ENCODE measurements at places on chromosomes 12 and 14. TPM values are rescaled to one million over a fixed set of nuclear protein-coding genes. Genes with fewer than 3 reads are reported as not detected.

Gene DEPDC4
- total RNA-seq, result not detected

Gene HOXC10
- total RNA-seq, result 1.7 TPM

Gene CDCA3
- total RNA-seq, result 0.39 TPM

Gene PPP1R12A
- total RNA-seq, result 137 TPM

Gene GYS2
- total RNA-seq, result 0.39 TPM

Gene TMEM119
- total RNA-seq, result 38.3 TPM

Gene SBNO1
- 20.3 TPM for total RNA-seq

Gene KRT79
- total RNA-seq, result 3.9 TPM

Gene ANO2
- 22.0 TPM for total RNA-seq

Gene OR6C74
- not detected for total RNA-seq

Gene CBLN3
- total RNA-seq, result 3.3 TPM

Gene ATL1
- total RNA-seq, result 20.6 TPM

Gene OTX2
- total RNA-seq, result not detected

Gene ISM2
- not detected for total RNA-seq

Gene RNF212B
- not detected for total RNA-seq

Gene DIO3
- 19.5 TPM for total RNA-seq

Gene RCOR1
- 6.3 TPM for total RNA-seq

Gene RFX4
- total RNA-seq, result not detected

Gene CLEC7A
- total RNA-seq, result 6.5 TPM

Gene RPS6KL1
- total RNA-seq, result 4.2 TPM

Gene AMHR2
- total RNA-seq, result not detected

Gene CFAP73
- not detected for total RNA-seq

Gene LRRC74A
- total RNA-seq, result not detected

Gene PROX2
- total RNA-seq, result not detected

Gene ERGIC2
- total RNA-seq, result 41.1 TPM

Gene PTPRO
- 5.1 TPM for total RNA-seq

Gene GCH1
- total RNA-seq, result 13.2 TPM

Gene GPR68
- 4.1 TPM for total RNA-seq

Gene TOGARAM1
- total RNA-seq, result 51.8 TPM

Gene FAM181A
- total RNA-seq, result not detected

Gene PRPH
- total RNA-seq, result 0.84 TPM

Gene RIN3
- total RNA-seq, result 14.2 TPM

Gene EFS
- total RNA-seq, result 36.7 TPM

Gene TOMM20L
- total RNA-seq, result not detected

Gene P2RX4
- 40.5 TPM for total RNA-seq

Gene POLE
- total RNA-seq, result 43.2 TPM

Gene FAM186B
- total RNA-seq, result not detected

Gene GPR135
- total RNA-seq, result 5.9 TPM

Gene APOF
- total RNA-seq, result not detected

Gene PKP2
- 45.0 TPM for total RNA-seq

Gene LALBA
- not detected for total RNA-seq

Gene KLHL33
- 1.2 TPM for total RNA-seq

Gene NRIP2
- 6.6 TPM for total RNA-seq

Gene IGFBP6
- total RNA-seq, result 4,573 TPM

Gene AREL1
- 30.9 TPM for total RNA-seq

Gene TMPRSS12
- total RNA-seq, result not detected

All from tibial nerve (tissue), 4 donors.